ENCODE measurements at places on chromosomes 13 and 19.

- no peak for DNase-seq
Observed at GRCh38 chr13:71089056-71089455, 777.9 kb downstream of the DACH1 start.

DNA sequence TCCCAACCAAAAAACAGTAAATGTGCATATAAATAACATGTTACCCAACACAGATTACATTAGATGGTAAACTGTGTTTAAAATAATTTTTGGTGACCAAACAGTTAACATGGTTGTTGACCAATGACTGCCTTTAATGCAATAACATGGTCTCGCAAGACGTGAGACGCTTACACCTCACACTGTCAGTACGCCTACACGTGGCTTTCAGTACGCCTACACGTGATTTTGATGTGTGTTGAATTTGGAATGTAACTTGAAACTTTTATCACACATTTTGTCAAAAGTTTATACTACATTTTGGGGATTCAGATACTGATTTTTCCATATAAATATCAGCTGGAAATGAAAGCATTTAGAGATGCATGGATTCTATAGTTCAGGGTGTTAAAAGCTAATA is 32.0 kb downstream of the SLC7A9 start:
- DNase-seq, result no peak

GRCh38 chr19:2399582-2399981 is 27.8 kb downstream of the TIMM13 start:
- DNase-seq, result no peak

GRCh38 chr19:28705008-28705407 is 507.9 kb downstream of the UQCRFS1 start:
- DNase-seq, result peak; percentile 84

GRCh38 chr19:6697291-6697690 is 23.2 kb downstream of the C3 start:
- no peak for DNase-seq
